ENCODE measurements at places on chromosomes 4 and X.

DNA sequence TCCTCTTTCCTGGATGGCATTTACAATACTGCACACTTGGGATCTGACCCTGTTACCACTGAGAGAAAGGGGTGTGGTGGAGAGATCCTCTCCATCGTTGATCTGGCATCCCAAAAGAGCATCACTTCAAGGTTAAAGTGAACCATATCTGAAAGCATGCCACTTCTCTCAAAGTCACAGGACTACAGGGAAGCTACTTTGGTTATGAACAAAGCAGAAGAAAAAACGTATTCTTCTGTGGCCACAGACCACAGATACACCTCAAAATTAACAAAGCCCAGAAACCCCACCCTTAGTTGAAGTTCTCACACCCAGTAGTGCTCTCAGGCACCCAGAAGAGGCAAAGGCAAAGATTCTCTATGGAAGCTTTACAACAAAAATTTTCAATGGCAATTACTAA lies 108.3 kb downstream of the JADE1 start:
- DNase-seq: no peak

DNA sequence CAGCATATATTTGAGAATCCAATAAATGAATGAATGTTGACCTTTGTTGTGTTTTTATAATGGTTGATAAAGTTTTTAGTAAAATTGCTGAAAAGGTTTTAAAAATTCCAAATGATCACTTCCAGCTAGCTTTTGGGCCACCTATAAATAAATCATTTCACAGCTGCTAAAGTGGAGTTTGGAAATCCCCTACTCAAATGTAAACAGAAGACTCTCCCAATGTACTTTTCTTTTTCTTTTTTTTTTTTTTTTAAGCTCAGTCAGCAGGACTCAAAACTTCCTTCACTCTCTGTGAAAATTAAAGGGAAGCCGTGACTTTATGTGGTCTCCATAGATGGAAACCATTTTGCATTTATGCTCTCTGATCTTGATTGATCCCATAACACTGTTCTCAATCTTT lies 45.2 kb downstream of the CXCL13 start:
- no peak for DNase-seq

DNA sequence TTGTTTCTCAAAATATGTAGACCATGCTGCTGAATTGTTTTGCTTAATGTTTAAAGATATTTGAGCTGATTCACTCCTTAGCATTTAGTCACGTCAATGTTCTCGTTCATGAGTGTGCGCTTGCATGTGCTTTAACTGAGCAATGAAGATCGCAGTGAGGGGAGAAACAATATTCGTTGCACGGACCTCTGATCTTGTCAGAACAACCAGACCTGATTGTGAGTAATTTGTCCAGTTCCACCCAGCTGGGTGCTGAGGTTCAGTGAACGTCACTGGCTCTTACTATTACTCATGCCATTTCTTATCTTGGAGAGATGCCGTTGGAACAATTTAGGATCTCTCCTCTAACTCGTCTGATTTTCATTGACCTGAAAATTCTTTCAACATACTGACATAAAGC lies 15.0 kb upstream of the PRKX start:
- no peak for DNase-seq

GRCh38 chrX:70088751-70089150 lies 26.5 kb downstream of the OTUD6A start:
- DNase-seq: no peak

GRCh38 chrX:140507982-140508305 lies 3.1 kb upstream of the SOX3 start:
- DNase-seq: no peak

DNA sequence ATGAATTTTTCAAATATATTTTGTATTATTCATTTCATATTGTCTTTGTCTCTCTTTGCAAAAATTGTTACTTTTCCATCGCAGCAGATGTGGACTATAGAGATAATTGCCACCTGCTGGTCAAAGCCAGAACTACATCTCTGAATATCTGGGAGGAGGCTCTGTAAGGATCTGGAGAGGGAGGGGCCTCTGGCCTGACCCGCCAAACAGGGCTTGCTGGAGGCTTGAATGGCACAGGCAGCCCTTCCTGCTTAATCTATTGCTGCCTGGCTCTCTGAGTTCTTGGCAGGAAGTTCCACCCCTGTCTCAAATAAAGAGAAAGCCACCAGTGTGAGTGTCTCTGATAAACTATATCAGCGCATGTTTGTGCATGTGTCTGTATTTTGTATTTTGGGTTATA lies 132.4 kb downstream of the ZMAT1 start:
- peak; percentile 12 for DNase-seq

GRCh38 chr4:103207673-103208072 lies 9.5 kb upstream of the CENPE start:
- no peak for DNase-seq

- DNase-seq: no peak
Observed at GRCh38 chr4:91116861-91117260, 989.7 kb downstream of the CCSER1 start.

- no peak for DNase-seq
Observed at GRCh38 chrX:77293331-77293995, 153.7 kb upstream of the FGF16 start.

DNA sequence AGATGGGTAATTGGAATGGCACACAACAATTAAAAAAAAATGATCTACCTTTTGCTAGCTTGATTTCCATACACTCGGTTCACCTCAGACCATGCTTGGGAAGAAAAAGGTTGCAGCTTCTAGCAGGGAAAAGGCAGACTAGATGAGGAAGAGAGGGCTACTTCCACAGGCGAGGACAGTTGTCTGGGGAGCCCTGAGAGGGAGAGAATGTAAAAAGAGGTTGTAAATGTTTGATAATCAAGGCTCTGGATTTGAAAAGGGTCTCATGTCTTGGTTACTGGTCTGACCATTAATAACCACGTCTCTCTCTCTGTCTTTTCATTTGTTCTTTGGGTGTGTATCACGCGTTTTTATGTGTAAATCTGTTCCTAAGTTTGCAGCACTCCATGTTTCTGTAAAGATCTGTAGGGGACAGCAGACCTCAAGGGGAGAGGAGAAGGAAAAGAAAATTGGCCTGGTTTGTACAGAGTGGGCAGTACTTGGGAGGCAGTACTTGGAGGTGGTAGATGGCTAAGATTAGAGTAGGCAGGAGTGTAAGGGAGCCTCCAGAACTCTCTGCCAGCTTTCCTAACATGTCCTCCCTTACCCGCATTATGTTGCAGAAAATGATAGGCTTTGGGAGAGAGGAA lies 750 bp downstream of the ARMCX5 start:
- DNase-seq: no peak

- DNase-seq: no peak
Observed at GRCh38 chrX:153684467-153685155, 3.1 kb upstream of the SLC6A8 start.

DNA sequence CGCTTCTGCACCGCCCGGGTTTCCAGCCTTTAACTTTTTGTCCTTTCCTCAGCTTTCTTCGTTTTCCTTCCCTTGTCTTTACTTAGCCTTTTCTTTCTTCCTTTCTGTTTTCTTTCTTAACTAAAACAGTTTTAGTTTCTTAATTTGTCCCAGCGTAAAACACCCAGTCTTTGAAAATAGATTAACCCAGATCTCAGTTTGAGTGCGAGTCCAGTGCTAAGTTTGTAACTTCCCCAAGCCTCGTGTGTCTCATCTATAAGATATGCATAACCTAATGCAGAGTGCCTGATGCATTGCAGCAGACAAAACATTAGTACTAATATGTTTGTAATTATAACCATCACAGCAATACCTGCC lies 460 bp upstream of the GEMIN8 start:
- no peak for DNase-seq

DNA sequence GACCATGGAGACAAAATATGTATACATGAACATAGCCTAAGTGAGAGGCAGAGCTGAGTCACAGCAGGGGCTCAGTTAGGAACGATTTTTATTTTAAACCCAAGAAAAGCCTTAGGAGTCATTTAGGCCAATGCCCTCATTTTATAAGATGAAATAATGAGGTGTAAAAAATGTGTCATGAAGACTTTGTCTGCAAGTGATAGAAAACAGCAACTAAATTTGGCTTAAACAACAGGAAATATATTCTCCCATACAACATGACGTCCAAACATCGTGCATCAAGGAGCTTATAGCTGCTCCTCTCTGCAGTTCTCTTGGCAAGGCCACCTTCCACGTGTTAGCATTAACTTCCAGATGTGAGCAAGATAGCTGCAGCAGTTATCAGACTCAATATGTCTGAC lies 16.8 kb downstream of the SCFD2 start:
- no peak for DNase-seq

GRCh38 chrX:11287505-11287904 lies 5.7 kb upstream of the AMELX start:
- no peak for DNase-seq

DNA sequence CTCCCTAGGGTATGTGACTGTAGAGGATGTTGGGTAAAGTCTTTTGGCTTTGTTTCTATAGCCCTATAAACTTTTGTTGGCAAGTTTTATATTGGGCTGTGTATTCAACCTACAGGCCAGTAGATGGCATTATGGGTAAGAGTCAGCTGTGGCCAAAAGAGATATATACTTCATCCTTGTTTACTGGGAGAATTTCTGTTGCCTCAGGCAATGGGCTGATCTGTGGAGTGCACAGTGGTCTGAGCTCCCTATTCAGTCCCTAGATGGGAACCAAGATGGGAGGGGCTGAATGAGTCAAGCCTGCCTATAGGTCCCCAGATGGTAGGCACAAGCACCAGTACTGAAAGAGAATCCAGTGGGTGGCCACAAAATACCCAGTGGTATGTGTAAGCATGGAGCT lies 580.6 kb downstream of the EPHA5 start:
- no peak for DNase-seq

DNA sequence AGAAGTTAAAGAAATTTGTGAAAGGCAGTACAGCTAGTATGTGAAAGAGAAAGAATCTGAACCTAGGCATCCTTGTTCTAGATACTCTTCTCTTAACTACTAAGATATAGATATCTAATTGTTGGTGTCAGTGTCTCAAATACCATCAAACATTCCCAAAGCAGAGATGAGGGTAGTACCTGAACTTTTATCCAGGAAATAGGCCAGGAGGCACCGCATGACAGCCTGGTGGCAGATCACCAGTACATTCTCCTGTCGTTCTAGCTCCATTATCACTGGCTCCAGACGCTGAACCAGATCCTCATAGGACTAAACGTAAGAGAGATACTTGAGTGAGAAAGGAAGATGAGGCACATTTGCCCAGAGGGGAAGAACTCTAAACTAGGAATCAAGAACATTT lies 16.8 kb downstream of the TRO start:
- DNase-seq: no peak

DNA sequence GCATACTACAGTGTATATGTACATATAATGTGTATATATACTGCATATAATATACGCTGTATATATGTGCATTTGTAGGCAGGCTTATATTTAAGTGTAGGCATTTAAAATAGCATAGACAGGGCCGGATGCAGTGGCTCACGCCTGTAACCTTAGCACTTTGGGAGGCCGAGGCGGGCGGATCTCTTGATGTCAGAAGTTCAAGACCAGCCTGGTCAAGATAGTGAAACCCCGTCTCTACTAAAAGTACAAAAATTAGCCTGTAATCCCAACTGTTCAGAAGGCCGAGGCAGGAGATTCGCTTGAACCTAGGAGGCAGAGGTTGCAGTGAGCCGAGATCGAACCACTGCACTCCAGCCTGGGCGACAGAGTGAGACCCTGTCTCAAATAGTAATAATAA lies 78.4 kb downstream of the JAKMIP1 start:
- DNase-seq: no peak

DNA sequence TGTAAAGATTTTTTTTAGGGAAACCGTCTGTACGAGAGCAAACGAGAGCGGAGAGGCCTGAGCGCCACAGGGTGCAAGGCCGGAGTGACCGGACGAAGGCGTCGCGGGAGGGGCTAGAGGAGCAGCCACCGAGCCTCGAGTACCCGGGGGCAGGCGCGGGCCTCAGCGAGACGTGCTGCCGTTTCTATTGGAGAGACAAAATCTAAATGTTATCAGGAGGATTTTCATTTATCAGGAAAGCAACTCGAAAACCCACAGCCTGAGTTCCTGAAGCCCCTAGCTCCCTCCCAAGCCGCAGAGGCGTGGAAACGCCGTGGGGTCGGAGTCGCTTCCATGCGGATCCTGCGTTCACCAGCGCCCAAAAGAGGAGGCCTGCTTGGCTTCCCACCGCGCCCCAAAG lies 194.3 kb downstream of the MGST2 start:
- DNase-seq: no peak

GRCh38 chr4:76974150-76974549 lies 24.6 kb downstream of the SEPTIN11 start:
- DNase-seq: no peak

Measured in nucleus accumbens (tissue), 56 donors.